ENCODE measurements at places on chromosomes 4 and X.

GRCh38 chrX:129585691-129586090 lies 45.6 kb downstream of the OCRL start:
- no peak for DNase-seq

DNA sequence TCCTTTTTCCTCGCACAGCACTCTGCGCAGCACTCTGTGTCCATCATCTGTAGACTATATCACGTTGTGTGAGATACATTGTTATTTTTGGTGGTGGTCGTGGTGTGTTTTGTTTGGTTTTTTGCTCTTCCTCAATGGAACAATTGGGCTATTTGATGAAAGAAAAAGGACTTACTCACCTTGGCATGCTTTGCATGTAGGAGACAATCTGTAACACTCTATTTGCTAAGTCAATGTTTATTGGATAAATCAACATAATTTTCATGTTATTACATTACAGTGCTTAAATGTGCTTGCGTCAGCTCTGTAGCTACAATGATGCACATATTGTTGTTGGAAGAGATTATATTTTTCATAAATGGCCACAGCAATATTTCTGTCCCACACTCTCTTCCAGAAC lies 12.5 kb upstream of the CD99 start:
- DNase-seq: no peak

- DNase-seq: no peak
These were observed 46.0 kb upstream of the MAN2B2 start for GRCh38 chr4:6529021-6529420.

DNA sequence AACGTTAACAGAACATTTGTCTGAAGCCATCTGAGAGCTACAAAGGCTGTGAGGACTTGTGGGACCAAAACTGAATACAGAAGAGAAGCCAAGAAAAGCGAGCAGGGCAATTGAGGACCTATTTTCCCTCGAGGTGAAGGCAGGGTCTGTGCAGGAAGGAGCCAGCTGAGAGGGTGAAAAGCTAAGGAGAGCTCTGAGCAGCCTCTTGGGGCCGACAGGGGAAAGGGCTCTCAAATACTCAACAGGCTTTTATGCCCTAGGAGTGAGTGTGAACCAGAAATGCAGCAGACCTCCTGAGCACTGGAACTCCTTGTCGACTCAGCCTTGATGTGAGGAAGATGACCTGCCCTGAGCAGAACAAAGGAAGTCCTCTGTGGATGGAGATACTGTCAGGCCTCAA lies 54.2 kb downstream of the C4orf50 start:
- DNase-seq: no peak

DNA sequence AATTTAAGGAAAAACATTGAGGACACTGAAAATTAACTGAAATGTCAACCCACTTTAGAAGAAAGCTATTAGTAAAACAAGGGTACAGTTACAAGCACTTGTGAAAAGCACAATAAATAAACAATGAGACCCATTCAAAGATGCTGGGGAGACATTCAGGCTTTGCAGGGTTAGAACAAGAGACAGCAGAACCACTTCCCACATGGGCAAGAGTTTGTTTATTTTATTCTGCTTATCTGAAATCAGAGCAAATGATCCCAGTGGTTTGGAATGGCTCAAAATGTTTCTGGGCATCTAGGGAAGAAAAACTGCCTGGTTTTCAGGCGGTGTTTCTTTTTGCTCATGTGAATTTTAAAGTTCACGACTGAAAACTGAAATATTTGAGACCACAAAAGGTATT lies 42.4 kb downstream of the PPP3CA start:
- DNase-seq: no peak

DNA sequence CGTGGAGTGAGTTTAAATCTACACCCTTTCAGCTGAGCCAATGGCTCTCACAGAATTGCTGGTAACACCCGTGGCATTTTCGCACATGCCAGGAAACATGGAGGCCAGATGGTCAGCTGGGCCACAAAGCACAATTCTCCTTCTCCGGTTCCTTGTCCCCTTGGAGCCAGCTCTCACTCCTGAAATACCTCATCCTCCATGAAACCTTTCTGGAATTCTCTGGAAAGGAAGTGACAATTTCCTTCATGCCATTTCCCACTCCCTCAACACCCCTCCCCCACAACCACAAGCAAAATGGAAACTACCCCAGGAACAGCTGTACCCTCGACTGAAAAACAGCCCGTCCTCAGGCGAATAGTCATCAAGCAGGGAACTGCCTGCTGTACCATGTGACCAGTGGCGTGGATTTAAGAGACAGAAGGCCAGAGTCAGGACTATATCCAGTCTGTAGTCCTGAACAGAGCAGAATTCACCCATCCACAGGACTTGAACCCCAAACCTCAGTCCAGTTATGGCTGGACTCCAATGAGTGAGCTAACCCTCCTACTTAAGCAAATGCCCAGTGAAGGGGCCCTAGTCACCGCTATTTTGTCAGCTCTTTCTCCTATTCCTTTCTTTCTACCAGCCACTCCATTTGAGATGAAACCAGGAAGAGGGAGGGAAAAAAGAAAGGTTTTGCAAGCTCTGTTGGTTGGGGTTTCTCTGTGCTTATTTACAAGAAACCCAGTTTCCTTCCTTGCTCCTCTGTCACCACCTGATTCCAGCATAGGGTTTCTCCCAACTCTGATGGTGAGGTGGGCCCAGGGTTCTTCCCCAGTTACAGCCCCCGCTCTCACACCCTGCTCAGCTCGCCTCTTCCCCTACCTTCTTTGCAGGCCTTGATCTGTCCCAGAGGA lies 24.5 kb downstream of the ELF4 start:
- DNase-seq: no peak

DNA sequence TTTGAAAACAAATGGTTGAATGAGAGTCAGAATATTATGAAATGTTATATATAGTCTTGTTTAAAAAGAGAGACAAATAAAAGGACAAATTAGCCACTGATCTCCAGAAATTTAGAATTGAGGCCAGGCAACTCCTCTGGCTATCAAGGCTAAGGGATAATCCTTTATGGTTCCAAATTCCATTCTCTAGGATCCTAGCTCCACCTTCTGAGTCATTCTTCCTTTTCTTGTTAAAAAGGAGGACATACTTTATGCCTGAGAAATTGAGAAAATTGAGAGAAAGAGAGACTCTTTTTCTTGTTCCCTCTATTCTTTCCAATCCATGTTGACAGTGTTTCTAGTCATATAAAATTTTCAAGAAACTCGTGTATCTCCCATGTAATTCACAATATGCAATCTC lies 1299.5 kb downstream of the FSTL5 start:
- no peak for DNase-seq

- DNase-seq: no peak
These were observed 183.7 kb downstream of the EVC2 start for GRCh38 chr4:5524446-5525299.

- no peak for DNase-seq
These were observed 576.6 kb upstream of the FRG1 start for GRCh38 chr4:189364032-189364449.

DNA sequence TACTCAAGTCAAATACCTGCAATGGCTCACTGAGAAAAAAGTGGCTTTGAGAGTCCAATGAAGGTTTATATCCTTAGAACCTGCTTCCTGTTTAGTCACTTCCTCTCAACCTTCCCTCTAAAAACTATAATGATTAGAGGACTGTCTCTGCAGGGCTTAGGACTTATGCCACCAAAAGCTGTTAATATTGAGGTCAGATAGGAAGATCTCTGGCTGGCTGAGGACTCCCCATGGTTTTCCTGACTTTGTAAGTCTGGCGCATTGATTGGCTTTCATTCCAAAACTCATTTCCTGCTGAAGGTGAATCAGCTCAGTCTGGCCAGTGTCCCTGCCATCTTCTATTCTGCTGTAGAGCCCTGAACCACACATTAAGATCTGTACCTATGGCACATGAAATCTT lies 140.9 kb upstream of the ANK2 start:
- no peak for DNase-seq

DNA sequence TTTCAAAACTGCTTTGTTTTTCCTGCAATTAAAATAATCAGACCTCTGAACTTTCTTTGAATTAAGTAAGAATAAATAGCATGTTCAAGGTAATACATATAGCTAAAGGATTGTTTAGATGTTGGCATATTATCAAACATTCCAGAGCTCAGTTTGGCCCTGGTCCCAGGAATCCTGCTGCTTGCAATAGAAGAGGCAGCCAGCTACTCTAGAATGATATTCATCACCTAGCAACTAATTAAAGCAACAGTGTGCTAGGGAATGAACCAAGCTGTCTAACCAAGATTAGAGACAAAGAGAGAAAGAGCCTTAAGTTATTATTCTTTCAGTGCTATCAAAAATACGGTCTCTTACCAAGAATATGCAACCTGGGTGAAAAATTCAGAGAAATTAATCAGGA lies 460.9 kb downstream of the GABRG1 start:
- no peak for DNase-seq

- no peak for DNase-seq
These were observed 104.0 kb upstream of the ARHGEF9 start for GRCh38 chrX:63889001-63889400.

GRCh38 chr4:121226362-121226761 lies 62.2 kb upstream of the TNIP3 start:
- DNase-seq: no peak

GRCh38 chr4:27010334-27010940 lies 149.8 kb downstream of the STIM2 start:
- peak; percentile 28 for DNase-seq

- no peak for DNase-seq
These were observed 157.4 kb downstream of the FAM47A start for GRCh38 chrX:33974676-33975075.

DNA sequence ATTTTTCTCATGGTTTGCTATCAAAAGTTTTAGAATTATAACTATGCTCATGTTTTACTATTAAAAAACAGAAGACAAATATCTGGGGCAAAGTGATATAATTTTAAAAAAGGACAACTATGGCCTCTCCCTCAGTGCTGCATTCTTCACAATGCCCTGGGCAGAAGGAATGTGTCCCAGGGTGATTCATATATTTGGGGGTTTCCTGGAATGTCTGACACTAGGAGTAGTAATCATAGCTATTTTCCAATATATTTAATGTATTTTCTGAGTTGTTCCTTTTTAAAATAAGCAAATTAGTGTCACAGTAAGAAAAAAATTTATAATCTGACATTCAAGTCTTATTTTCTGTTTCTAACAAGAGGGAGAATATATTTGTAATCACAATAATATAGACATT lies 281.7 kb downstream of the UNC5C start:
- DNase-seq: no peak

All from activated CD4-positive, alpha-beta T cell treated with anti-CD3 and anti-CD28 coated beads for 24 hours (primary cell).